COLO829 (cell line): ENCODE measurements at places on chromosomes 4 and X.

DNA sequence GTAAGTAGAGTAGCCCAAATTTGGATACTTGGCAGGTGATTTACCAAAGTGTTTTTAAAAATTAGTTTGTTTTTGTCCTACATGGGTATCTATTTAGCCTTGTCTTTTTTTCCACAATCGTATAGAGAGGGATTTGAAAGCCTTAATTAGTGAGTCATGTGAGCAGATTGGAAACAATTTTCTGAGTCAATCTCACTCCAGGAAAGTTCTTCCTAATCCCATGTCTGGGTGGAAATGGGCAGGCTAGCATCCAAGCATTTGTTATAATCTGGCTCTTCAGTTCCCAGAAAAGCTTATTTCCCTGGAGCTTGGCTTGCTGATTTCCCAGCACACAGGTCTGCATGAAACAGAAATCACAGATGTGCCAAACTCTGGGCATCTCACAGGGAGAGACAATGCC, 426.9 kb upstream of the BOD1L1 start:
- DNase-seq = no peak

DNA sequence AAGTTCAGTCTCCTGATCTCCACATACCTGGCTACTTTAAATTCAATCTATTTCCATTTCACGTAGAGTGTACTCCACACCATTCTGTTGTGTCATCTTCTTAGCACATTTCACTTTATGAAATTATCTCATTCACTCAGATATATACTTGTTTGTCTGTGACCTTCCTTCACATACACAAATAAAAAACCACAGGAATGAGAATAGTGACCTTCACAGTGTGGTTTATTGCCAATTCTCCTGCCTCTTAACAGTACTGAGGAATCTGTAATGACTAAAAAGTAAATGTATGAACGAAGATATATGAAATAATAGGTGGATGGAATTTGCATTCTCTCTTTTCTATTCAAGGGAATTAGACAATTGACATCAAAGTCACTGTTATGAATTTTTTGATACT, 183.9 kb upstream of the PCDH7 start:
- no peak for DNase-seq

GRCh38 chr4:94477227-94477626, 25.5 kb downstream of the PDLIM5 start:
- no peak for DNase-seq

DNA sequence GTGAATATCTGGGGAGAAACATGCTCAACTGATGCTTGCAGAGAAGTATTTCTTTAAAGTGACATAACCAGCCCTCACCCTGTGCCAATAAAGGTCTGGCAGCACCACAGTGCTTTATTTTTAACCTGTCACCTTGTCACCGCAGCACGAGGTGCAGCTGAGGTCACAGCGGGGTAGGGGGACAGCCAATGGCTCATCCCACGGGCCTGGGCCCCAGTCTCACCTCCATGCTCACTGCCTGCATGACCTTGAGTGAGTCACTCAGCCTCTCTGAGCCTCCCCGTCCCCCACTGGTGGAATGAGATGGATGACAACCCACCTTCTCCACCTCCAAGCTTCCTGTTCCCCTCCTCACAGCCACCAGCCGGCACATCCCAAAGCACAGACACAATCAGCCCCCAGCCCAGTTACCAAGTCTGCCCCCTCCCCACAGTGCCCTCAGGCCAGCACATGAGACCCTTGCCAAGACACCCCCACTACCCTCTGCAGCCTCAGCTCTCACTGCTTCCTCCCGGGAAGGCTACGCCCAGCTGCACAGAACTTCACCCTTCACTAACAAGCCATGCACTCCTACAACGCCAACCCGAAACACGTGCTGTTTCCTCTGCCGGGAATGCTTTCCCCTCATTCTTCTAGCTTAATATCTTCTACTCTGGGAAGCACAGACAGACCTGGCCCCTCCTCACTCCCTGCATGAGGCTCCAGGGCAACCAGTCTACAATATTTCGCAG, 24.9 kb upstream of the MAN2B2 start:
- DNase-seq = no peak

DNA sequence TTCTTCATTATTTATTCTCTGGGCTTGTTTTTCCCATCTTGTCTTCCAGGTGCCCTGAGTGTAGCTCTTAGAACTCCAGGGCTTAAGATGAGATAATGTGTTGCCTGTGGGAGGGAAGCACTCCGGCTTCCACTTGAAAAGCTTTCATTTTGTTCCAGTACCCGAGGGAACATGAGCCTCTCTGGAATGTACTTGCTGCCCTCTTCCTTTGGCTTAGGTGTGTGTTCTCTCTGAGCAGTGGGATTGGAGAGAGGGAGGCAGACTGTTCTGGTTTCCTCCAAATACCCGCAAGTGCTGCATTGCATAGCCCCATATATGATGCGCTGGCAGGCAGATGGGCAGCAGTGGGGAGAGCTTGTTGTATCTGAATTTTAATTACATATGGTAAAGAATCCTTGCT, 861 bp upstream of the DTHD1 start:
- no peak for DNase-seq

DNA sequence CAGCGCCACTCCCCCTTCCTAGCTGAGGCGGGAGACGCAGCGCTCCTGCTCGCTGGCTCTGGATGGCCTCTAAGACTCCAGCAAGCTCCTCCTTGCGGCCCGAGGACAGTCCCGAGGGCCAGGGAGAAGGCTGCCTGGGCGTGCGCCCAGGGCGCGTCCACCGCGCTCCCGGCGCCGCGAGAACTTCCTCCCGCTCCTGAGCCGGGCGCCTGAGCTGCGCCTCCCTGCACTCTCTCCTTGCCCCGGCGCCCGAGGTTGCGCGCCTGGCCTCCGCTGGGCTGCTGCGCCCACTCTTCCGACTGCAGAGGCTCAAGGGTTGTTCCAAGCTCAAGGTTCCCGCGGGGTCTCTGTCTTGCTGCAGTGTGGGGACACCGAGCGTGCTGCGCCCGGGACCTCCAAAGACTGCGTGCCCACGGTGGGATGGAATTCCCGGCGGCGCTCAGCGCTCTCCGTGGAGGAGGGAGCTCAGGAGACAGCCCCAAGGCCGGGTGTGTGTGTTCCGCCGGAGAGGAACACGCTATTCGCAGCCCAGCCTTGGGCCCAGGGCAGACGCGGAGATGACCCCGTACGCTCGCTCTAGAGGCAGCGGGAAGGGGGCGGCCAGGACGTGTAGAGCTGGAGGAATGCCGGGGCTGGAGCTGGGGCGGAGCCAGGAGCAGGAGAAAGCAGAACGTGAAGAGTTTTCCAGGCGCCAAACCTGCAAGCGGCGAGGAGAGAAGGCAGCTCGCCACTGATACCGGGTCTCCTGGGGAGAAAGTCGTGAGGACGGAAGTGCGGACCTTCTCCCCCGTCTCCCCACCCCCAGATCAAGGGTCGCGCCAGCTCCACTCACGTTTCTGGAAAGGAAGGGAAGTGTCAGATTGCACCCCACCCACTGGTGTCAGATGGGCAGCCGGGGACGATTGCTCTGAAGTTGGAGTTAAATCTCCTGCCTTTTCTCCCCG, at the start of gene ARHGAP6:
TSS of gene ARHGAP6 (minus strand) at position 753 of the 944 bp plus-strand sequence. CDS start 1,092 bp downstream, outside the sequence.
- no peak for DNase-seq

- DNase-seq = no peak
Measured at GRCh38 chr4:123849495-123849894, 452.9 kb downstream of the SPRY1 start.

DNA sequence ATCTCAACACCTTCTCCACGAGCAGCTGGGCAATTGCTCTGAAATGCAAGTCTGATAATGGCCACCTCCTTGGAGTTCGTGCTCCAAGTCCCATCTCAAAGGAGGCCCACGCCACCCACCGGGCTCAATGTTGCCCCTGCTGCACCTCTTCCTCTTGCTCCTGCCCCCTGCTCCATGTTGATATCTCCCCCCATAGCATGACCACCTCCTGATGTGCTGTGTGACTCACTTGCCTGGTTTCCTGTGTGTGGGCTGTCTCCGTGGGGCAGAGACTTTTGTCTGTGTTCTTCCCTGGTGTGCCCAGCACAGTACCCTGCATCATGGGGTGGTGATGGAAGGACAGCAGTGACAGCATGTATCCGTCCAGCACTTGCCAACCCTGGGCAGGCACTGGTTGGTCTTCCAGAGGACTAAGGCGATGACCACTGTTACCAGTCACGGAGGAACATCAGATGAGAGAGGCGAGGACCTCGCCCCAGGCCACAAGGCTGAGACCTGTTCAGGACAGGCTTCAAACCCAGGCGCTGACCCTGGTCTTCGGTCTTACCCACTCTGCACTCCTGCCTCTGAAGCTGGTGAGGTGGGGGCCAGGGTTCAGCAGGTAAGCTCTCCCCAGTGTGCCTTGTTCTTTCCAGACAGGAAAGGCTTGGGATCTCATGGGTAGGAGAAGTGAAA, 104.6 kb upstream of the LRPAP1 start:
- no peak for DNase-seq

DNA sequence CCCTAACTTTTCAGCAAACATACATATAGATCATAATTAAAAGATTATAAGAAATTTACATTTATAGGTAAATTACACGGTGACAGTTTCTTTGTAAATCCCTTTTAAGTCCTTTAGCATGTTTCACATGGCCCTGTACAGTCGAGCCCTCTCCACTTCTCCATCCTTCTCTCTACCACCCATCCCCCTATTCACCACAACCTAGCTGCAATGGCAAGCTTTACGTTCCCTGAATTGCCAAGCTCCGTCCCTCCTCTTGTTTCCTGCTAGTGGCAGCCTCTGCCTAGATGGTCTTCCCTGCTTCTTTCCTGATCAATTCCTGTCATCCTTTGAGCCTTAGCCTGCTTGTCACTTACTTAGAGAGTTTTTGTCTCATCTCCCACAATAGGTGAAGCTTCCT, 116.2 kb downstream of the TMA16 start:
- no peak for DNase-seq

GRCh38 chr4:154490234-154490582, 1.4 kb downstream of the DCHS2 start:
- no peak for DNase-seq

- DNase-seq = no peak
Measured at GRCh38 chr4:36091997-36092396, 152.3 kb downstream of the ARAP2 start.

DNA sequence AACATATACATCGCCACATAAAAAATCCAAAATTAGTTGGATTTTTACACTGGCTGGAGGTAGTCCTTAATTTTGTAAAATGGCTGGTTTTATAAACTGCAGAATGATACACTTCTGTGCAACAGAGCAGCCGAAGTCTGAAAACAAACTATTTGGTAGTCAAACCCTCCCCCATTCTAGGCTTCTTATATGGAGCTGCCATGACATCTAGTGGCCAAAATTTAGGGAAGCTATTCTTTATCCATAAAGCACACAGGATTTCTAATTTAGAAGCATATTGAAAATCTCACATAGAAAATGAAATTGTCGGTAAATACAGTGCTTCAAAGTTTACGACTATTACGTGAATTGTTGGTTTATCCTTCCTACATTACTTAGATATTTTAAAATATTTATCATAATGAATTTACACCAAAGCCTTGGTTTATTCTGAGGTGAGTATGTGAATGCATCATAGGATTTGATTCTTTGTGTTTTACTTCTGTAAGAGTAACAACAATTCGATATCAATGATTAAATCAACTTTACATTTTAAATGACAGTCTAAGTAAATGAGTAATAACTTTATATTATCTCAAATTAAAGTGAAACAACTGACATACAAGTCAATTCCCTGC, 113.4 kb upstream of the FAM241A start:
- DNase-seq = peak; percentile 58

- no peak for DNase-seq
Measured at GRCh38 chr4:143336781-143337599, at the start of gene GAB1. TSS of gene GAB1 (plus strand) at chr4:143336876. CDS start at chr4:143337189, 313 bp downstream.

- peak; percentile 7 for DNase-seq
Measured at GRCh38 chr4:101953949-101954348, 163.4 kb downstream of the BANK1 start.

- DNase-seq = no peak
Measured at GRCh38 chr4:172497321-172497720, 671.3 kb upstream of the GALNT7 start.

GRCh38 chr4:47704693-47705325, 133.1 kb downstream of the CORIN start:
- DNase-seq = no peak

- peak; percentile 12 for DNase-seq
Measured at GRCh38 chrX:12065251-12065650, 73.0 kb upstream of the FRMPD4 start.
